Naive thymus-derived CD8-positive, alpha-beta T cell (primary cell): ENCODE measurements at places on chromosomes 12 and 14. TPM values are rescaled to one million over a fixed set of nuclear protein-coding genes. Genes with fewer than 3 reads are reported as not detected.
A peak's percentile ranks its signal among the peaks of the same experiment; 100 is the strongest.

GRCh38 chr12:108711489-108712164 lies 19.7 kb downstream of the CORO1C start:
- no peak for DNase-seq

- DNase-seq: no peak
Measured at GRCh38 chr14:70616646-70617045, 16.2 kb upstream of the MED6 start.

DNA sequence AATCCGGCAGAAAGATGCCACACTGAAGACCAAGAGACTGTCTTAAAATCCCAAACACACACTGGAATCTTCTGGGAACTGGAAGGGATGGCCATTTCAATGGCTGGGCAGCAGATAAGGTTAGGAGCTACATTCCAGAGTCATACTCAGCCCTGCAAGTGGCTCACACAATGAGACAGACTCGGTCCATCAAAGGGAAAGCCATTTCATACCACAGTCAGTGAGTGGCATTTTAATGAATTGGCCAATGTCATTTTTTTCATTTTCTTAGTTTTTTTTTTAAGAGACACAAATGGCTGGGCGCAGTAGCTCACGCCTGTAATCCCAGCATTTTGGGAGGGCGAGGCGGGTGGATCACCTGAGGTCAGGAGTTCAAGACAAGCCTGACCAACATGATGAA lies 17.9 kb downstream of the CIT start:
- no peak for DNase-seq

DNA sequence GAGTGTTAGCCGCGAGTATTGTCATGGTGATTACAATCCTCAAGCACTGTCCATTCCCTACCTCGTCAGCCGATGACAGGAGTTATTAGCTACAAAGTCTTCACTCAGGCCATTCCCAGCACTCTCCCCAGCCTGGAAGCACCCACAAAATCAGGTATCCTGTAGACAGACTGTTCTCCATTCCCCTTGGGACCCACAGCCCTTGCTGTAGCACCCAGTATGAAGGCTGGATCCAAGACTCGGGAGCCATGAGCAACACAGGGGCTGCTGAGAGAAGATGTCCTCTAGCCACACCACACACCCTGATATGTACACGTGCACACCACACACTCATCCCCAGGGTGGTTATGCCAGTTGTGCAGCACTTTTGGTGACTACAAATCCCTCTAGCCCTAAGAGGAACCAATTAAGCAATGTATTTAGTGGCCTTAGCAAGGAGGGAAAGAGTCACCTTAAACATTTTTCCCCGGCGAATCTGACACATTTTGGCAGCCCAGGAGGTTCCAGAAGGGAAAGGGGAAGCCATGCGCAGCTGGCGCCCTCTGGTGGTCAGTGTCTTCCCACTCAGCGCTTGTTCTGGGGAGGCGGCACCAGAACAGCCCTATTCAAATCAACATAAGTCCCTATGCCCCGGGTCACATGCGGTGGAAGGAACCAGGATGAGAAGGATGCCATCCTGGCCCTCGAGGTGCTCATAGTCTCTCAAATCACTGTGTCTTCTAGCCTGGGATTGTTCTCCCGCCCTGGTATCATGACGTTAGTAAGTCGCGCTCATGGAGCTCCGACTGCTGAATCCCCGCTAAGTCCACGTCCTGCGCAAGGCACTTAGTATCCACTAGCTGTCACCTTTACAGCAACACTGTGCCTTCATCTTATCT lies 96.9 kb downstream of the GCH1 start:
- DNase-seq: peak; percentile 63

DNA sequence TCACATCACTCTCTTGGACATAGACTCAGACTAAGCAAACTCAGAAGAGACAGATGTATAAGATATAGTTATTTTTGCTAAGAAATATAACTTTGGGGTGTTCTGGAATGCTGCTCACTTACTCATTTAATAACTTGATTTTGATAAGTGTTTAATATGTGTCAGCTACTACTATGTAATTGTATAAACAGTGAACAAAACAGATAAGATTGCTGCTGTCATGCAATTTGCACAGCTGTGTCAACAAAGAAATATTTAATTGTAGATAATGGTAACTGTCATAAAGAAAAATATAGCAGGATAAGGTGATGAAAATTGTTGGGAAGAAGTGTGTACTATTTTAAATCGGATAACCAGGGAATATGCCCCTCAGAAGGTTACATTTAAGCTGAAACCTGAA lies 84.1 kb upstream of the ZDHHC17 start:
- DNase-seq: no peak

GRCh38 chr12:52691076-52691840 lies 11.1 kb upstream of the KRT1 start:
- DNase-seq: peak; percentile 78

- DNase-seq: no peak
Measured at GRCh38 chr14:95536671-95537070, 1.8 kb downstream of the GLRX5 start.

DNA sequence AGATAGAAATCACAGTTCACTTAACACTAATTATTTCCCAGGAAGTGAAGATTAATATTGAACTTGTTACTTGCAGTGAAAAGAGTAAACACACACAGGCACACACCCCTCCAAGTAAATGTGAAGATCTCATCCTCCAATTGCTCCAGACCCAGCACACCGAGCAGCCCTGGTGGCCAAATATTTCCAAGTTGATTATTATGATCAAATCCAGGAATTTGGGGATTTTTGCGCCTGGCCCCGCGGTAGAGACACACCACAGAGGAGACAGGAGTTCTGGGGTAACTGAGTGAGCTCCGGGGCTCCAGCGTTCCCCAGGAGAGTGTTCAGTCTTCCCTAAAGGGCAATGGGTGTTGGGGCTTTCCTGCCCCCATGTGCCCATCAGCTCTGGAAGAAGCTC lies 431.5 kb downstream of the BCL11B start:
- no peak for DNase-seq

The SLC6A12 gene
- total RNA-seq: not detected

- DNase-seq: no peak
Measured at GRCh38 chr12:121872546-121873215, 14.0 kb upstream of the HPD start.

- DNase-seq: no peak
Measured at GRCh38 chr12:80498059-80498728, 54.2 kb downstream of the PTPRQ start.

GRCh38 chr12:11855983-11856374 lies 206.5 kb downstream of the ETV6 start:
- no peak for DNase-seq

The BMP4 gene
- 0.44 TPM for total RNA-seq

- DNase-seq: no peak
Measured at GRCh38 chr14:105155071-105155651, 13.4 kb downstream of the JAG2 start.

DNA sequence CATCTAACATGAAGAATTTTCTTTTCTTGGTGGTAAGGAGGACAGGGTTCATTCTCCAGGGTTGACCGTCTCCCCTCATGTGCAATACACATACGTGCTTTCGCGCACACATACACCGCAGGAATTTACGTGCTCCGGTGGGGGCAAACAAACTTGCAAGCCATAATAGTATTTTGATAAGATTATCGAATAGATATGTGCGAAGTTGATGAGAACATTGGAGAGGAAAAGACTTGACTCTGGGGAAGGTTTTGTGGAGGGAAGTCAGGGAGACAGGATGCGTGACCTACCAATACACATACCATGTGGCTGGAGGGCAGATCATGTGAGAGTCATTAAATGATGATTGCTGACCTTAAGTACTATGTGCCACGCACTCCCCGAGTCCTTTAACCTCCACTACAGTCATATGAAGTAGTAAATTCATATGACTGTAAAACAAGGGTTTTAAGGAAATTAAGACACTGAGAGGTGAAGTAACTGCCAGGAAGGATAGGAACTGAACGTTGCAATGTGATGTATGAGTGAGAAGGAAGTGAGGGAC lies 921 bp downstream of the RAD51B start:
- no peak for DNase-seq

GRCh38 chr12:111409780-111410430 lies 4.2 kb downstream of the SH2B3 start:
- no peak for DNase-seq

GRCh38 chr12:123164710-123165261 lies 13.9 kb upstream of the PITPNM2 start:
- DNase-seq: no peak

DNA sequence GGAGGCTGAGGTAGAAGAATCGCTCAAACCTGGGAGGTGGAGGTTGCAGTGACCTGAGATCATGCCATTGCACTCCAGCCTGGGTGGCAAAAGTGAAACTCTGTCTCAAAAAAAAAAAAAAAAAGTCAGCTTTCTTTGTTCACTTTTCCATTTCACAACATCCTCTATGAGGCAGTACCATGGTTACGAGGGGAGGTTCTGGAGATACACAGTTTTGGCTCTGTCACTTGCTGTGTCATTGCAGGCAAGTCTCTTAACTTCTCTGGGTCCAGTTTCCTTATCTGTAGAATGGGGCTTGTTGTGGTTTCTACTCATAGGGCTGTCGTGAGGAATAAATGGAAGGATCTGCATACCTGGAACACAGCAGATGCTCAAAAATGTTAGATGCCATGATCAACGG lies 75.6 kb upstream of the SLC24A4 start:
- DNase-seq: no peak

The ZNF705A gene
- not detected for total RNA-seq

GRCh38 chr14:89455412-89455811 lies 38.4 kb upstream of the FOXN3 start:
- DNase-seq: no peak

- DNase-seq: no peak
Measured at GRCh38 chr12:48279101-48279500, 71.6 kb downstream of the ZNF641 start.

DNA sequence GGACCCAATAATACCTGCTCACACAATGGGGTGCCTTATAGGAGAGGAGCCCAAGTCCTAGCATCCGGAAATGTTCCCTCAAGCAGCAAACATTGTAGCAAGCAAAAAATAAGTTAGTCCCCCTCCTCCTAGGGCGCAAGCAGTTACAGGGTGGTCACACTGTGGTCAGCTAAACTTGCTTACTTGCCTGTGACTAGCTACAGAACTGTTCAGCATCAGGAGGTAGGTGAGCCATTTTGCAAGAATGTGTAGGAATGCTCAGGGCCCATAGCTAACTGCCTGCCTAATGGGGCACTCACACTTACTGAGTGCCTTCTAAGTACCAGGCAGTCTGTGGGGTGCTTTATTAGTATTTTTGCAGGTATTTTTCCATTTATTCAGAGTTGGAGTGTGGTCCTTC lies 154.6 kb upstream of the GRIN2B start:
- no peak for DNase-seq

The CATSPERB gene
- 4.6 TPM for total RNA-seq

The EXOC3L4 gene
- total RNA-seq: not detected

The RNASE2 gene
- not detected for total RNA-seq

- DNase-seq: no peak
Measured at GRCh38 chr14:105701456-105702274, 175.3 kb downstream of the TMEM121 start.

- no peak for DNase-seq
Measured at GRCh38 chr12:119176267-119177055, 2.3 kb upstream of the HSPB8 start.

DNA sequence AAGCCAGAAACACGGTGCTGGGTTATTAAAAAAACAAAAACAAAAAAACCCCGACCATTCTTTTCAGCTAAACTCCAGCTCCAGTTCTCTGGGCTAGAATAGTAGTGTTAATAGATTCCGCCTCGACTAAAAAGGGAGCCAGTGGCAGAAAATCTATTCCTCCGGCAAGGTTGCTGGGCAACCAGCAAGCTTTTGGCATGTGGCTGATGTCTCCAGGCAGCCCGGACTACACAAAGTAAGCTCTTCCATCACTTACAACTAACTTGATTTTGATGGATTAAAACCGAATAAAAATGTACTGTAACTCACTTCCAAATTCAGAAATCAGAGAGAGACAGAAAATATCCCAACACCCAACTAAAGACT lies 126.4 kb upstream of the FOXN3 start:
- no peak for DNase-seq

- no peak for DNase-seq
Measured at GRCh38 chr14:89740241-89740640, 214.3 kb downstream of the EFCAB11 start.

The PIWIL1 gene
- total RNA-seq: not detected

DNA sequence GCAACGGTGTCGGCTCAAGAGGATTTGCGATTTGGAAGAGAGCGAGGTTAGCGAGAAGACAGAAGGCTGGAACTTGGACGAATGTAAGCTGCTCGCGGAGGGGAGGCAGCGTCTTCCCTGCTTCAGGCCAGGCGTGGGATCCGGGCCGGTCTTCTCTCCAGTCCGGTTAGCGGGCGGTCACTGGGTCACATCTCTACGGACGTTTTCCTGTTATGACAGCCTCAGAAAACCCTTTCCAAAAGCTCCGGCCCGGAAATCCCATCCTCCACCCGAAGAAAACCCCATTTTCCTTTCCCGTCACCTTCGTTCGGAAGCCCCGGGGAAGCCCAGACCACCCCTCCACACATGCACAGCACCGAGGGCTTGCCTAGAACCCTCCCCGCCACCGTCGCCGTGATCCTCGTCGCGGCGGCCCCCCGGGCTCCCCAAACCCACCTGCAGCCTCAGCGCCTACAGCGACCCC lies 268 bp downstream of the NDUFB1 start:
- no peak for DNase-seq

The IL22 gene
- total RNA-seq: not detected

- no peak for DNase-seq
Measured at GRCh38 chr14:20998139-20998538, 954 bp upstream of the SLC39A2 start.

DNA sequence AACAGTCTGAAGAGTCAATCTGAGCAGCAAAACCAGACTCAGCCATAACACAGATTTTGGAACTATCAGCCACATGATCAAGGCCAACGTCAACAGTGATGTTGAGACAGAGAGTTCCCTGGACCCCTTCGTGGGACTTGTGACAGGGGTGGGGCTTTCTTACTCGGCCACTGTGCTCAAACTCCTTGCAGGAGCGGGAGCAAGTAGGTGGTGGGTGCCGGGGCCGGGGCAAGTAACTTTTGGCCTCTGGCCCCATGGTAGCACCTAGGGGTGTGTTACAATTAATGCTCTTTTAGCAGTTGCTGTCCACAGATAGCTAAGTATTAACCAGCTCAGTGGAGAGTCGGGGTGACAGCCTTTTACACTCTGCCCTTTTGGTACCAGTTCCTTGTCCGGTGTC lies 384.4 kb downstream of the NUAK1 start:
- no peak for DNase-seq

DNA sequence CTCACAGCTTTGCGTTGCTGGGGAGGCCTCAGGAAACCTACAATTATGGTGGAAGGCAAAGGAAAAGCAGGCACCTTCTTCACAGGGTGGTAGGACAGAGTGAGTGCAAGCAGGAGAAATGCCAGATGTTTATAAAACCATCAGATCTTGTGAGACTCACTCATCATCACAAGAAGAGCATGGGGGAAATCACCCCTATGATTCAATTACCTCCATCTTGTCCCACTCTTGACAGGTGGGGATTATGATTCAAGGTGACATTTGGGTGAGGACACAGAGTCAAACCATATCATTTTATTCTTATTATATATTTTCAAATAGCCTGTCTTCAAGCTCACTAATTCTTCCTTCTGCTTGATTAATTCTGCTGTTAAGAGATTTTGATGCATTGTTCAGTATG lies 665.3 kb downstream of the TRHDE start:
- DNase-seq: no peak
